ENCODE measurements at places on chromosomes 3 and 15. TPM values are rescaled to one million over a fixed set of nuclear protein-coding genes. Genes with fewer than 3 reads are reported as not detected.
A peak's percentile ranks its signal among the peaks of the same experiment; 100 is the strongest.

- no peak for DNase-seq
Observed at GRCh38 chr3:65811892-65812291, 226.8 kb downstream of the MAGI1 start.

DNA sequence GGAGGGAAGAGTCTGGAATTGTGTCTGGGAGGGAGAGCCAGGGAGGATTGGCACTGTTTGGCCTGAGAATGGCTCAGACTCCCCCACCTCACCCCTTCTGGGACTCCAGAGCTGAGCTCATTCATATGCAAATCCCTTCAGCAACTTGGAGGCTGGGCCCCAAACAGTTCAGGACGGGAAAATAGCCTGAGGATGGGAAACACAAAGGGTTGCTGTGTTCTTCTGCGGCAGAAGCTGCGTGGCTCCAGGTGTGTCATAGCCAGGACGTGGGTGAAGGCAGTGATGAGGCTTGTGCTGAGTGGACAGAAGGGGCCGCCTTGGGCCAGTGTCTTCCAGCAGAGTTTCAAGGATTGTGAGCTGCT is 16.6 kb downstream of the MASP1 start:
- DNase-seq = no peak

DNA sequence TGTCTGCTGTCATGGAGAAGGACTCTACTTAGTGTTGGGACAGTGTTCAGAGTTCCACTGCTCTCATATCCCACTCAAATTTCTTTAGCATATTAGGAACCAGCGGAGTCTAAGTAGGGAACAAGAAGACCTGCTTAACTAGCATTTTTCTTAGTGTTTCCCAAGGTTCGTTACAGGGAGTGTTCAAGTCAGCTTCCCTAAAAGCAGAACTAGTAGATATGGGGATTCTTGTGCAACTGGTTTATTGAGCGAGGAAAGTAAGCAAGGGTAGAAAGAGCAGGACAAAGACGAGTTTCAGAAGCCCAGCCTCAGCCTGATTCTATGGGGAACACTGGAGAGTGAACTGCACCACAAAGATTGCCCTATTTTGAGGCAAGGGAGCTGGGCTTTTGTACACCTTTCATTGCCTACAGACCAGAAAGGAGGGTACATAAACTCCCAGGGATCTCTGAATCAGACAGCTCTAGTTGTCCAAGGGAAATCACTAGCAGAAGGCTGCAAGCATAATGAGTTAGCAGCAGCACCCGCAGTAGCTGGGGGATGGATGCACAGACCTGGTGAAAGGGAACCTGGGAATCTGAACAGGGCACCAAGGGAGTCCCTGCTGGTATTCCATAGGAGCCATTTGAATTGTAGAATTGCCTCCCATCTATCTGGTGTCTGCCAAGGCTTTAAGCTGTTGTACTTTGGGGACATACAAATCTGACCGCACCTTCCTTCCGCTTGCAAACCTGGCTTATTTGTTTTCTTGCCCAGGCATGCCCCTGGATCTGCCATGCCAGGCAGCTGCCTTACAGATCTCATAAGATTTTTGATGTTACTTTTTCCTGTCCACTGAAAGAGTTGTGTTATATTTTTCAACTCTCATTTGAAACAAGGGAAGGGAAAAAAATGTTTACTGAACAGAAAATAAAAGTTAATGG is 15.1 kb downstream of the CMTM7 start:
- DNase-seq = no peak

DNA sequence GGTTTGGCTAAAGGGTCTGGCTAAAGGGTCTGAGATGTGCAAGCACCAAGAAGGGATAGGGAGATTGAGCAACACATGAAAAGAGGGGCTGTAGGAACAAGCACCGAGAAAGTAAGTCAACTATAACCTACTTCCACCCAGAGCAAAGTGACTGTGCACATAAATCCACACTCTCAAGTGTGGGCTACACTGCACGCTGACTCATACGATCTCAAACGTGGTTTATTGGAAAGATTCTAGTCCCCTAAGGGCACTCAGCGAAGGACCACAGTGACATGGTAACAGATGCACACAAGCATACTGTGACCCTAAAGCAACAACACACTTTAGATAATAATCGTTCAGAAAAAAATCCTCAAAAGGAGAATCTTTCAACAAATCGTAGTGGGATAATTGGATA is 48.0 kb downstream of the EHHADH start:
- DNase-seq = no peak

GRCh38 chr3:23592961-23593931 is 212.5 kb upstream of the UBE2E1 start:
- no peak for DNase-seq

DNA sequence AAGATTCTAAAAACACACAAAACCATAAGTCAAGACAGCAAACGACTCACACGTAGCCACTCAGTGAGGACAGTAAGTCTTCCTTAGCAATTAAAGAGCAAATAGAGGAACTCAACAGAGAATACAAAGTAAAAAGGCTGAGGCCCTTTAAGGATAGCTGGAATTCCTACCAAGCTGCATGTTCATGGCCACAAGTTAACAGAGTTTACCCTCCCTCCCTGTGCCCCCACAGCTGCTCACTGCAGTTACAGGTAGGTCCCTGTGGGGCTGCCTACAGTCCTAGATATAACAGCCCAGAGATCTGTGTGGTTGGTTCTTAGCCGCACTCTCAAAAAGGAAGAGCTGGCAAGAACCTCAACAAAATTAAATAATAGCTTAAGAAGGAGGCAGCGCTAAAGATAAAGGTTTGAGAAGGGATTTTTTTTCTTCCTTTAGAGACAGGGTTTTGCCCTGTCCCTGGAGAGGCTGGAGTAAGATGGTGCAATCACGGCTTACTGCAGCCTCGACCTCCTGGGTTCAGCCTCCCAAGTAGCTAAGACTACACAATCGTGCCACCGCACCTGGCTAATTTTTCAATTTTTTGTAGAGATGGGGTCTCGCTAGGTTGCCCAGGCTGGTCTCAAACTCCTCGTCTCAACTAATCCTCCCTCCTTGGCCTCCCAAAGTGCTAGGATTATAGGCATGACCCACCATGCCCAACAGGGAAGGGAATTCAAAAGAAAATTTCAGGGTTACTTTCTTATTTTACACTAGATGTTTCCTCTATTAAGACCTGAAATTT is 19.3 kb downstream of the SFMBT1 start:
- no peak for DNase-seq

DNA sequence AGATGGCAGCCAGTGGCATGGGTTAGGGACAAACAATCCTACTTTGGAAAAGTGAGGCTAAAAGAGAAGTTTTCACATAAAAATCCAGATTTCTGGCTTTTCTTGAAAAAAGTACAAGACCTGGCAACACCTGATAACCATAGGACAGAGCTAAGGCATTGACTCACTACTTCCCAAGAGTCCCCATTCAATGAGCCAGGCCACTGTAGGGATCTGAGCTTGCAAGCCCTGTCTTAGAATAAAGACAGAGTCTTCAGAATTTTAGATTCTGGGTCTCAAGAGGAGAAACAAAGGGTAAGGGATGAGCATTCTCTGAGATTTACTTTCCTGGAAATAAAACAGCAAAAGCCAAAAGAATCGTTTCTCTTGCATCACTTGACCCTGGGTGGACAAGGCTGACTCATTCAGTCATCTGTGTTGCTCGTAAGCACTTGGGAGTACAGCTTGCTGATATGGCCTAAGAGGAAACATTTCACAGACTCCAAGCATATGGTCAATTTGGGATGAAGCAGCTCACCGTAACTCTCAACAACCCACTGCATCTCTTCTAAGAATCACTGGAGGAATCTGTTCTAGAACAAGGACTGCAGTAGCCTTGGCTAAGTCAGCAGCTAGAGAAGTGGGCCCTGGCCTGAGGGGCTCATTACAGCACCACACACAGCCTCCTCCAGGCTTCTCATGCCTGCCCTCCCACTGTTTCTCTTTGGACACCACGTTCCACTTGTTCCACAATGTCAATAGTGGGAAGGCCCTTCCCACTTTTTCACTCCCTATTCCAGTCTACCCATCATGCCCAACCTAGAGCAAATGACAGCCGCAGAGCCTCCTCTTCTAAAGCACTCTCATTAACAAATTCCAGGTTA is 86.2 kb downstream of the RFTN1 start:
- DNase-seq = peak; percentile 61

- DNase-seq = no peak
Observed at GRCh38 chr15:62060896-62061280, 641 bp upstream of the VPS13C start.

DNA sequence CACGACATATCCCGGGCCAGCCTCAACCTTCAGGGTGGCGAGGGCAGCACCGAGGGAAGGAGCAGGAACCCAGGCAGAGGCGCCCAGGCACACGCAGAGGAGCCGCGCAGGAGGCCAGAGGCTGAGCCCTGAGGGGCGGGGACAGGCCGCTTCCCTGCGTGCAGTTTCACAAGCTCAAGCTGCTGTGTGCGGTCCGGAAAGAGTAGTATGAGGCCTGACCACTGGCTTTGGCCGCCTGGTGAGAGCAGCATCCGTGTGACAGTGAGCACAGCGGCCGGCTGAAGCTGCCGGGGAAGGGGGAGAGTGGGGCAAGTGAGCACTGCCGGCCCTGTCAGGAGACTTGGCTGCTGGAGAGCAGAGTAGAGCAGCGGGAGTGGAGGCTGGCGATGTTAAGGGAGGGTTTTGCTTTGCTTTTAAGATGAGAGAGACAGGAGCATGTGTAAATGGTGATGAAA is 8.7 kb downstream of the ZDHHC19 start:
- peak; percentile 45 for DNase-seq

DNA sequence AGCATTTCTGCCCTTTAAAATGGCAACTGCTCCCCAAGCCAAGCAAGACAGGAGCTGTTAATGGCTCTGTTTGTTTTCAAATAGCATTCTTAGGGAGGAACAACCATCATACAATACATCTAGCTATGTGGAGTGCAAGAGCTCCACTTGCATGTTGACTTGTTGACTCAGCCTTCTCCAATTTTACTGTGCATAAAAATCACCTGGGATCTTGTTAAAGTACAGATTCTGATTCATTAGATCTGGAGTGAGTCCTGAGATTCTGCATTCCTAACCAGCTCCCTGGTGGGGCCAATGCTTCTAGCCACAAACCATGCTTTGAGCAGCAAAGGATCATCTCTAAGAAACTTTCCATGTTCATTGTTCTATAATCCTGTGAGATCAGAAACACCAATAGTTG is 171.4 kb downstream of the THRB start:
- no peak for DNase-seq

GRCh38 chr3:28186748-28187147 is 54.7 kb upstream of the CMC1 start:
- DNase-seq = no peak

DNA sequence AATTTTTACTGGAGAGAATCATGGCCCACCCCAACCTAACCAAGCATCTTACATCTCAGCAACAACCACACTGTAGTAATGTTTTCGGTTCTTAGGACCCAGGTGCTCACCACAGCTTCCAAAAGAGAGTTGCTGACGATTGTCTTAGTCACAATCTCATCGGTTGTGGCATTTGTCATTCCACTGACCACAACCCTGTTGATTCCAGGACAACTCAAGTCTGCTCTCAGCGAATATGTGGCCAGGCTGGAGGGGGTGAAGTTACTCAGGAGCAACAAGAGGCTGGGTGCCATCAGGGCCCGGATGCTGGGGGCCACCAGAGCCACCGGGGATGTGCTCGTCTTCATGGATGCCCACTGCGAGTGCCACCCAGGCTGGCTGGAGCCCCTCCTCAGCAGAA is 25.9 kb downstream of the GALNT15 start:
- DNase-seq = peak; percentile 87

- peak; percentile 26 for DNase-seq
Observed at GRCh38 chr3:84547971-84548970, 410.5 kb upstream of the CADM2 start.

- DNase-seq = no peak
Observed at GRCh38 chr15:72420576-72420975, 22.5 kb downstream of the TMEM202 start.

DNA sequence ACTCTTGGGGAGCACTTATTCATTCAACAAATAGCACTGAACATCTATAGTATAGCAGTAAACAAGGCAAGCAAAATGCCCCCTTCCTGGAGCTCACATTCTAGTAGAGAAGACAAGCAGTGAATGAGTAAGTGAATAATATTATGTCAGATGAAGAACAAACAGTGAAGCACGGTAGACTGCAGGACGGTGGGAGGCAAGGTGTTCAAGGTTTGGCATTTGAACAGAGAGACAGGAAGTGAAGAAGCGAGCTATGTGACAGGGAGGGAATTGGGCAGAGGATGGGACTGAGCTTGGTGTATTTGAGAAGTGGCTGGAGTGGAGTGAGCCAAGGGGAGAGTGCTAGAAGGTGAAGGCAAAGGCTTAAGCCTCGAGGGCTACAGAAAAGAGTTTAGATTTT is 1.4 kb downstream of the CRELD1 start:
- no peak for DNase-seq

GRCh38 chr15:92519709-92520108 is 126.0 kb downstream of the ST8SIA2 start:
- peak; percentile 75 for DNase-seq

DNA sequence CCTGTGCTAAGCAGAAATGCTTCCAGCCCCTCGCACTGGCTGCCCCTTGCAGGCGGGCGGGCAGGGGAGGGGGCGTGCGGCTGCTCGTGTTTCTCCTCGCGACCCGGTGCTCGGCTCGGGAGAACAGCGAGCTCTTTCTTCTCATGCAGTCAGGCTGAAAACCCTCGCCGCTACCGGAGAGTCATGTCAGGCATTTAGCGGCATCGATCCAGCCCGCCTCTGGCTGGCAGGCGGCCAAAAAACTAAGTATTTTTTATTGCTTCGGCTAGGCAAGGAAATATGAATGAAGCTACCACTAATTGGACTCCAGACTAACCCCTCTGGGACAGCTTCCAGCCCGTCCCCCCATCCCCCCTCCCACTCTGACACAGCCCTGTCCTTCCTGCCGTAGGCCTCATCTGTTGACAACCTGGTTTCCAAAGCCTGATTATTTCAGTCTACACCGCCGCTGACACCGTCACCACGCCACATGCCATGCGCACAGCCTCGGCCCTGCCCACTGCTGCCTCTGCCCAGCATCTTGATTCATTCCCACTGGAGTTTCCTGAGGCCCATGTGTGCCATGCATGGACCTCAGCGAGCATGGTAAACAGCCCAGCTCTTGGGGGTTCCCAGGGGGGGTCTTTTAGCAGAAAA is 35.3 kb downstream of the TLE3 start:
- DNase-seq = no peak

- no peak for DNase-seq
Observed at GRCh38 chr3:122066331-122067213, 11.4 kb downstream of the CD86 start.

GRCh38 chr3:13420831-13421765 is 976 bp upstream of the NUP210 start:
- DNase-seq = no peak

The KNG1 gene
- not detected for total RNA-seq

The KPNA4 gene
- 42.0 TPM for total RNA-seq

The ZNF80 gene
- not detected for total RNA-seq

The RHOV gene
- total RNA-seq = 0.10 TPM

The MUC13 gene
- not detected for total RNA-seq

The ARNT2 gene
- total RNA-seq = 26.3 TPM

The GCNT3 gene
- 1.7 TPM for total RNA-seq

The KCNAB1 gene
- total RNA-seq = 0.16 TPM

The BCHE gene
- total RNA-seq = 0.05 TPM

The RHCG gene
- total RNA-seq = not detected

The TGM4 gene
- total RNA-seq = not detected

The ANKRD63 gene
- total RNA-seq = not detected

The DNAH12 gene
- 0.32 TPM for total RNA-seq

All from myocyte (in vitro differentiated cells).